ENCODE measurements at places on chromosomes 7 and 10.

GRCh38 chr10:52284416-52285013, 29.6 kb upstream of the DKK1 start:
- DNase-seq, result no peak

- no peak for DNase-seq
Measured at GRCh38 chr10:130354573-130354954, 218.4 kb downstream of the GLRX3 start.

DNA sequence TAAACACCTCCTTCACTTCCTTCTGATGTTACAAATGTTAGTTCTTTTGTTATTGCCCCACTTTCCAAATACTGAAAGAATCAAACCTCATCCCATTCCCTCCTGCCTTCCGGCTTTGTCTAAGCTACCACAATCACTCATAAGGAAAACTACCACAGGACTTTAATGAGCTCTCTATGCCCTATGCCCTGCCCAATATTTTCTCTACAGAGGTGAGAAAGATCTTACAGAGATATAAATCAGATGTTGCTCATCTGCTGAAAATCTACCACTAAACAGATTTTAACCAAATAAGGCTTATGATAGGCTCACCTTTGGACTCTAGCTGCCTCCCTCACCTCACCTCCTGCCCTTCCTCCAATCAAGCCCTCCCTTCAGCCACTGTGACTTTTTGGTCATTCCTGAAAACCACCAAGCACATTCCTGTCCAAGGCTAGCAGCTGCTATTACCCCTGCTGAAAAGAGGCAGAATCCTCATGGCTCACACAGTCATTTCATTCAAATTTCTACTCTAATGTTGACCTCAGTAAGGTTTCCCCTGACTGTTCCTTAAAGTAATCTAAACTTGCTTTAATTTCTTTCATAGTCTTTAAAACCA, 7.7 kb downstream of the ZNF33B start:
- no peak for DNase-seq

DNA sequence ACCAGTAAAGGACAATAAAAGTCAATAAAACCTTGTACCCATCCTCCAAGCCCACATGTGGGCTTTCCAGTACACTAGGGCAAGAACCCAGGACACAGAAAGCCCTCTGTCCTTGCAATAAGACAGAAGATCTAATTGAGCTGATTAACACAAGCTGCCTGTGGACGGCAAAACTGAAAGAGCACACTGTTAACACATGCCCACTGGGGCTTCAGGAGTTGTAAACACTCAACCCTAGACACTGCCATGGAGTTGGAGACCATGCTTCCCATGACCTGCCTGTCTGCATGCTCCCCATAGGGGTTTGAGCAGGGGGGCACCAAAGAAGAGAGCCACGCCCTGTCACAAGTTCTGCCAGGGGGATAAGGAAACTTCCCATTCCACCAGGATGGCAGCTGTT, 22.6 kb upstream of the WIPF3 start:
- DNase-seq, result no peak

DNA sequence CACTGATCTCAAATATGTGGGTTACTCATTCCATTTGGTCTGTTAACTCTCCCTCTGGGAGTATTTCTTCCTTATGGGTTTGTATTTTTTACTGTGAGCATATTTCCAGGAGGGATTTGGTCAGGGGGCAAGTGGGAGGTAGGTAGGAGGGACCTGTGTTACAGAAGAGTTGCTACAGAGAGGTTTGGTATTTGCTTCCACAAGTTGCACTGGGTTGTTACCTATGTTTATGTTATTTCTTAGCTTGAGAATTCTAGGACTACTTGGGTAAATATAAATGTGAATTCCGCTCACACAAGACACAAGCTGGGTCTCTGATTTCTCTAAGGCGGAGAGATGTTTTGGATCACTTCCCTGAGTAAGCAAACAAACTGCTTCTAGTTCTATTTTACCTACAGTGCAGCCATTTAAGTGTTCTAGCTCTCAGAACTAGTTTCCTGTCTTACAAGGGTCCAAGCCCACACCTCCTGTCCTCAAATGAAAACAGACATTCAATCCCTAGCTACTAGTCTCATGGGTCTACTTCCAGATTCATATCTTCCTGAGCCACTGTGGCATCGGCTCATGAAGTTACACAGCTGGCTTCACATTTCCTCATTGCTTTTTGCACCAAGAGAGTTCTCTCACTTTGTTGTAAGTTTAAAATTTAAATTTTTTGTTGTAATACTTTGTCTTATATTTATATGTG, 75.4 kb upstream of the PPP1R3C start:
- DNase-seq, result no peak

DNA sequence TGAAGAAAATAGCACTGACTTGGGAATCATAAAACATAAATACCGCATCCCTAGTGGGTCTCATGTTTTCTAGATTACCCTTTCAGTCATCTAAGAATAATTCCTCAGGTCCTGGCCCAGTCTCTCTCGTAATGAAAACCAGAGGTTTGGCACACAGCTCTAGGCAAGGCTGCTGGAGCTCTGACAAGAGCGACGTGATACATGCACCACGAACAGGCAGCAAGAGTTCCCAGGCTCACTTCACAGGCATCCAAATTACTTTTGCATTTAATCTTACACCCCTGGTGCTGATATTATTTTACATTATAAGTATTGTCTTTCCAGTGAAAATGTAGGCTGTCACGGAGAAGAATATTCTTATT, 105.2 kb downstream of the THSD7A start:
- no peak for DNase-seq

All from pulmonary artery endothelial cell (primary cell).